Fibroblast of the conjunctiva (primary cell): ENCODE measurements at places on chromosomes 16 and 17.

DNA sequence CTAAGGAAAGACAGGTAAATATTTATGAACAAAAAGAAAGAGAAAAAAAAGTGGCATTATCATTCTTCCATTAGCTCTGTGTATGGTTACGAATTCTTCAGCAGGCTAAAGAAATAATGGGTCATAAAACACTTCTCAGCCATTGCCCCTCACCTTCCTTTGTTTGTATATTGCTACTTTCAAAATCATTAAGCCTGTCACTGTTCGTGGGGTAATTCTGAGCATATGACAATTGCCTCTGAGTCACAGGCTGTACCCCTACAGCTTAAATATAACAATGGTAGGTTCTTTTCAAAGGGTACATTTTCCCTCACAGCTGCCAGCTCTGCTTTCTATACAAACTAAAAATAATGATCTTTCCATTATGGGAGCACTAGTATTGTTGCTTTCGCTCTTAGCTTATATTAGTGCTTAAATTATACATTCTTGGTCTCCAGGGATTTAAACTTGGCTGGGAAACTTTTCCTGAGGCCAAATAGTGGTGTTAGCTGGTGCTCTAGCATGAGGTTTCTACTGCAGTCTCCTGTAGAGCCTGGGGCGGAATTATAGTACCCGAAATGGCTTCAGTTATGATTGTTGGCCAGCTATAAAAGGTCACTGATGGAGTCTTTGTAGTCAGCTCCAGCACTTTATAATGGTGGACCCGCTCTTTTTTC is 74.7 kb upstream of the CDH11 start:
- no peak for DNase-seq

DNA sequence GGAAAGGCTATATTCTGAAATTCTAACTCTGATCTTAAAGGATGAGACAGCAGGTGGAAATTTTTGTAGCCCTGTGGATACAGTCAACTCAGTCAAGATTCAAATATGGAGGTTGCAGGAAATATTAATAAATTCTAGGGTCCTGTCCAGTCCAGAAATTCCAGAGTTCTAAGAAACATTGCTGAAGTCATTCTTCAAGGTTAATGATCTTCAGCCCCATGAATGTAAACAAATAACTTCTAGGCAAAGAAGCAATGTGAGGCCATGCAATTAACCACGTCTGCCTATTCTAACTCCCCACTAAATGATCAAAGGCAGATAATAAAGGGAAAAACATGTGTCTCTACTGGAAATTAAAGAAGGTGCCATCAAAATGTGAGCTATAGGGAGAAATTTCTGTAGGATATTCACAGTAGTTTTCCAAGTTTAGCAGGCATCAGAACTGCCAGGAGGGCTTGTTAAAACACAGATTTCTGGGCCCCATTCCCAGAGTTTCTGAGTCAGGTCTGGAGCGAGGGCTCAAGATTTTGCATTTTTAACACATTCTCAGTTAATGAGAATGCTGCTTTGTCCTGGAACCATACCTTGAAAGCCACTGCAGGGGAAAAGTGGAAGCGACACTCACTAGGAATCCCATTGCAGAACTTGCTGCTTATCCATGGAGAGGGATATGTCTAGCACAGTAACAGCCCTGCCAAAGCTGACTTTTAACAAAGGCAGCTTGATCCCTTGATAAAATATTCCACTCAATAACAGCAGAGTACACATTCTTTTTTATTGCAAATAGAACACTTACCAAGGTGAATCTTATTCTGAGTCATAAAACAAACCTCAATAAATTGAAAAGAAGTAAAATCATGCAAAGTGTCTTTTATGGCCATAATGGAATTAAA is 61.8 kb downstream of the DNAH3 start:
- no peak for DNase-seq

- DNase-seq = no peak
Measured at GRCh38 chr16:86219655-86220445, 290.5 kb upstream of the FOXF1 start.

DNA sequence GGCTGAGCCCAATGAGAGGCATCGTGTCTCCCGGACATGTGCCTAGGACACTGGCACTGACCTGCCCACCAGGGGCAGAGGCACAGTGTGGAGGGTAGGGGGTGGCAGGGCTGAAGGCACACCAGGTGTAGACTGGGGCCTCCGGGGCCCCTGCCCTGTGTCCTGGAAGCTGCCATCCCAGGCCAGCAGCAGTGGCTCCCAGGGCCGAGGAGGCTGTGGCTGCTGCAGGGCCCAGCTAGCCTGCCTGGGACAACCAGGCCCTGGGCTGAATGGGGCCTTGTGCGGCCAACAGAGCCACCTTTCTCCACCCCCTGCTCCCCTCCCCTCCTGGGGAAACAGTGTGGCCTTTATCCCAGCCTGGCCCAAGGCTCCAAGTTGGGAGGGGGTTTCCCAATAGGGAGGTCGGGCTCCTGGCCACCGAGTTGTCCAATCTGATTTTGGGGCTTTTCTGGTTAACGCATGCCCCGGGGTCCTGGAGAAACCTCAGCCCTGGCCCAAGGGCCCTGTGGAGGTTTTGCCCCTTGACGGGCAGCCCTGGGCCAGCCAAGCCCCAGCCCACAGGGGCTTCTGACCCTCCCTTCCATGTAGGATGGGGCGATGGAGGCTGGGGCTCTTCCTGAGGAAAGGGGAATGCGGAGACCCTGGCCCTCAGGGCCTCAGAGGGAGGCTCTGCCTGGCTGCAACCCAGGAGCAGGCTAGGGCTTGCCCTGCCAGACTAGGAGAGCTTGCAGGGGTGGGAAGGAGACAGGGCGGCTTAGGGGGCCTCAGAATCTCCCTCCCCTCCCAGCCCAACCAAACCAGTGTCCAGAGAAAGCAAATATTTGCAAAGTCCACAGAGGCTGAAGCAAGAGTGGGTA is 4.2 kb downstream of the MTSS2 start:
- DNase-seq = no peak

DNA sequence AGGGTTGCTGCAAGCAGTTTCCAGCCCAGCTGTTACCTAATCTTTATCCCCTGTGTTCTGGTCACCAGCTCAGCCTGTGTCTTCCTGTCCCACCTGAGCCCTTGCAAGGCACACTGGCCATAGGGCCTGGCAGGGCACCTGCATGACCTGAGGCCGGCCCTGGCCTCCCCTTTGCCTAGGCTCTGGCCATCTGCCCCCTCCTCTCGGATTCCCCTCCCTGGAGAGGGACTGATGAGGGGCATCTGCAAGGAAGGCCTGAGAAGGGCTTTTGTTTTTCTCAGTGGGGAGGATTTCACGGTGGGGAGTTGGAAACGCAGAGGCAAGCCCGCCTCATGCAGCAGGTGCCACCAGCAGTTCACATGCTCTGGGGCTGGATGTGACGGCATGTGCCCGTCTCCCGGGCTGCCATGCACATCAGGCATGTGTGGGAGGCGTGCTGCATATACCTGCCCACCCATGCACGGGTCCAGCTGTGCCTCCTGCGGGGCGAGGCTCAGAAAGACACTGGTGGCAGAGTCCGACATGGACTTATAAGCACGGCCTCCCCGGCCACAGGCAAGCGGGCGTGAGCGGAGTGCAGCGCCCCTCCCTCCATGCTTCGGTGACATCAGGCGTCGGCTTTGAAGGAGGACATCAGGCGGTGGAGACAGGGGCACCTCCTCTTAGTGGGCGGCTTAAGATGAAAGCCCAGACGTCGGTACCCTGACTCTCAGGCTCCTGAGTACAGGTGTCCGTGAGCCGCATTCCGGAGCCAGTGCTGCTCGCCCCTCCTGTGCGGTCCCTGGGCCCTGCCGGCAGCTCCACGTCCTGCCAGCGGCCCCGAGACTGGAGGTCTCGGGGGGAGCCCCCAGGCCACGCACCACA is 16.5 kb downstream of the ASPSCR1 start:
- no peak for DNase-seq

- DNase-seq = no peak
Measured at GRCh38 chr17:67594115-67594880, 123.4 kb upstream of the NOL11 start.

GRCh38 chr16:239948-240277 is 5.3 kb downstream of the FAM234A start:
- no peak for DNase-seq

- DNase-seq = no peak
Measured at GRCh38 chr17:39092692-39093230, 58.7 kb downstream of the PLXDC1 start.

DNA sequence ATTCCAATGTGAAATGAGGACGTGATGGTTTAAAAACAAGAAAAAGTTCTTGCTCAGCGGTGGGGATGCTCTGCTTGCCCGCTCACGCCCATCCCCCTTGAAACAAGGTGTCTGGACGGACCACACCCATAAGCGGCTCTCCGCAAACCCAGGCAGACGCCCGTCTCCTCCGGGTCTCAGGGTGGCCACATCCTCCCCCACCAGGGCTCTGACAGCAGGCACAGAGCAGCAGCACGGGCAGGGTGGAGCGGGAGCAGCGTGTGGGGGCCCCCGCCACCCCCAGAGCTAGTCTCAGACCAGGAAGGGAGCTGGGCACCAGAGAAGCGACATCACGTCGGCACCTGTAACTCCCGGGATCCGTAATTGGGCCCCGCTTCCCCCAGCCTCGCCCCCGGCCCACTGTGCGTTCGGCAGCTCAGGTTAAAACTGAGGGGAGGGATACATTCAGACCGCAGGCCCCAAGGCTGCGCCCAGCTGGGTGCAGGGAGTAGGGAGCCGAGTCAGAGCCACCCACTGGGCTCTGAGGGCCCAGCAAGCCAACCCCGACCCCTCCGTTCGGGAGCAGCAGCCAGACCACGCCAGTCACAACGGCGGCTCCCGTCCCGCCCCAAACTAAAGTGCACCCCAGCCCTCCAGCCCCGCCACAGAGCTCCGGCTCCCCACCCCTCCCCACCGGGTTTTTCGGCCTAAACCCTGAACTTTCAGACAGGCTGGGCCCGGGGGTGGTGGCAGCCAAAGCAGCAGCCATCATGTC is 22.0 kb downstream of the CLUH start:
- DNase-seq = no peak

DNA sequence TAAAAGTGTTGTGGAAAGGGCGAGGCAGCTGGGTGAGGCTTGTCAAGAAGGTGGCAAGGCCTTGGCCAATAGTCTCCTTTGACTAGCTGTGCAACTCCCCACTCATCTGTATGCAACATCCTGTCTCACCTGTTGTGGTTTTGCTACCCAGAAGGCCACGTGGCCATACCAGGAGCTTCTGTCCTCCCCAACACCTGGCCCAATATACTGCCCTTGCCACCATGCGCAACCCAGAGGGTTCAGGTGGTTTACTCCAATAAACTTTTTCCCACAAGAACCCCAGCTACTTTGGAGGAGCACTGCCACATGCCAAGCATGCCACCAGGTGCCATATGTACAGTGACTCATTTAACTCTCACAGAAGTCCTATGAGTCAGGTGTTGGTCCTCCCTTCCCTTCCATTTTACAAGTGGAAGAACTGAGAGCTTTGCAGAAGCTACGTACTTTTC is 10.2 kb downstream of the MYO19 start:
- DNase-seq = no peak

GRCh38 chr17:27319541-27320221 is 25.8 kb downstream of the WSB1 start:
- peak; percentile 79 for DNase-seq

DNA sequence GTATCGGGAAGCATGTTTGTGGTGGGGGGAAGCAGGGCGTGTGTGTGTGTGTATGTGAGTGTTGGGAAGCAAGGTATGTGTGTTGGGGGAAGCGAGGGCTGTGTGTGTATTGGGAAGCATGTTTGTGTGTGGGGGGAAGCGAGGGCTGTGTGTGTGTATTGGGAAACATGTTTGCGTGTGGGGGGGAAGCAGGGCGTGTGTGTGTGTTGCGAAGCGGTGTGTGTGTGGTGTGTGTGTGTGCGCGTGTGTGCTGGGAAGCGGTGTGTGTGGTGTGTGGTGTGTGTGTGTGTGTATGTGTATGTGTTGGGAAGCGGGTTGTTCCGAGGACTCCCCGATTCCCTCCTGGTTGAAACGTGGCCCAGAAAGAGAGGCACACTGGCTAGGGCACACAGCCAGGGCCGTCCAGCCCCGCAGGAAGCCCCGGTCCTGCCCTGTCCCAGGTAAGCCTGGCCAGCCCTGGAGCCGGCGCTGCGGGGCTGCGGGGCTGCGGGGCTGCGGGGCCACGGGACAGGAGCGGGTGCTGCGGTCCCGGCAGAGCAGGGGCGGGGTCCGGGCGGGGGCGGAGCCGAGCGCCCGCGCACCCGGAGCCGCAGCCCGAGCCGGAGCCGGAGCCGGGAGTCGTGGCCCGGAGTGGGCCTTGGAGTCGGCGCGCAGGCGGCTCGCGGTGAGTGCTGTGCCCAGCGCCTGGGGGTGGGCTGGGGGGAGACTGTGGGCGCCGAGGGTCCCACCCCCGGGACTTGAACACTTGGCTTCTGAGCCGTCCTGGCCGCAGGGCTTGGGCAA is at the start of gene NOD2:
TSS of gene NOD2 (plus strand) at position 608 of the 783 bp plus-strand sequence. CDS start 5,890 bp downstream, outside the sequence.
- DNase-seq = no peak

GRCh38 chr16:19967963-19968362 is 83.3 kb upstream of the GPRC5B start:
- no peak for DNase-seq

- DNase-seq = no peak
Measured at GRCh38 chr17:75315541-75316243, 26.5 kb upstream of the SLC25A19 start.

GRCh38 chr17:72931163-72931562 is 161.3 kb downstream of the SLC39A11 start:
- DNase-seq = no peak

DNA sequence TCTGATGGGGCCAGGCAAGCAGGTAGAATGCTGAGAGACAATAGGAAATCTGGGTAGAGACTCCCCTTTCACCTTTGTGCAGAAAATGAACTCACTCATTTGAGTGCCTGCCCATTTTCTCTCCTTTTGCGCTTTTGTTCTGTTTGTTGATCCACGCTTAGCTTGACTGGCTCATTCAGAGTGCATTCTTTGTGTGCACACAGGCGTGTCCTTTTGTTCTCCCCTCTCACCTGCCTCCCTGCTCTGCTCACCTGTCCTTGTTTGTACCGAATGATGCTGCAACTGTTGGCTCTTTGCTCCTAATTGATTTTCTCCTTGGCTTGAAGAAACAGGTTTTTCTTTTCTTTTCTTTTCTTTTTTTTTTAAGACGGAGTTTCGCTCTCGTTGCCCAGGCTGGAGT is 15.8 kb downstream of the PGS1 start:
- no peak for DNase-seq

- DNase-seq = peak; percentile 33
Measured at GRCh38 chr17:5237541-5238016, 2.9 kb upstream of the SCIMP start.

DNA sequence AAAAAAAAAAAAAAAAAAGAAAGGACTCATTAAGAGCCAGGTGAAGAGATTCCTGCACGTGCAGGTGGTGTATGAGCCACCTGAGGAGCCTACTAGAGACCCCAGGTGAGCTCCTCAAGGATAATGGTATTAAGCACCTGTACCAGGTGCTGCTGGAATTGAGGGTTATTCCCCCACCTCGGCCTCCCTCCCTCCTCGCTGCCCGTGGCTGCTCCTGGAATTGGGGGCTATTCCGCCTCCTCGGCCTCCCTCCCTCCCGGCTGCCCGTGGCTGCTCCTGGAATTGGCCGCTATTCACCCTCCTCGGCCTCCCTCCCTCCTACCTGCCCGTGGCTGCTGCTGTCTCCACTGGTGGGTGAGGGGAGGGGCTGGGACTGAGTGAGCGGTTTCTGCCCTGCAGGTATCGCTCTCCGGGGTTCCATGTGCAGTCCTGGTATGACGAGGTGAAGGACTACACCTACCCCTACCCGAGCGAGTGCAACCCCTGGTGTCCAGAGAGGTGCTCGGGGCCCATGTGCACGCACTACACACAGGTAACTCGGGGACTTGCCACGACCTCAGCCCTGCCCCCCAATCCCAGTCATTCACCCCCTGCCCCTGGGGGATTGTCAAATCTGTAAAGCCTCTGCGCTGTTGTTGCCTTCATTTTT is 29.3 kb downstream of the CRISPLD2 start:
- no peak for DNase-seq
